Epithelial cell of alveolus of lung (primary cell): ENCODE measurements at places on chromosomes 5 and 9. TPM values are rescaled to one million over a fixed set of nuclear protein-coding genes. Genes with fewer than 3 reads are reported as not detected.

PRKACG gene
- not detected in 2 replicates for total RNA-seq

POC5 gene
- 12.0 and 17.9 TPM in 2 replicates for total RNA-seq

CLK4 gene
- total RNA-seq = 5.2 and 22.4 TPM in 2 replicates

GAS1 gene
- 8.5 and 16.1 TPM in 2 replicates for total RNA-seq

IFNB1 gene
- total RNA-seq = not detected in 2 replicates

ARL10 gene
- total RNA-seq = 5.7 and 20.5 TPM in 2 replicates

CD180 gene
- not detected in 2 replicates for total RNA-seq

TERT gene
- total RNA-seq = not detected in 2 replicates

STK10 gene
- total RNA-seq = 10.8 and 18.7 TPM in 2 replicates

PCSK1 gene
- total RNA-seq = 0.13 and 5.4 TPM in 2 replicates

C1QTNF3 gene
- total RNA-seq = 0.13 and 0.64 TPM in 2 replicates

CTNND2 gene
- not detected in 2 replicates for total RNA-seq

PCDHAC1 gene
- 0.26 TPM in 1 of 2 replicates, not detected in the other for total RNA-seq

HACD4 gene
- total RNA-seq = 3.7 and 5.3 TPM in 2 replicates

ZNF474 gene
- total RNA-seq = 0.78 TPM in 1 of 2 replicates, not detected in the other

OSMR gene
- 43.8 and 124 TPM in 2 replicates for total RNA-seq

C9orf153 gene
- total RNA-seq = not detected in 2 replicates

LCN9 gene
- not detected in 2 replicates for total RNA-seq

ORM2 gene
- not detected in 2 replicates for total RNA-seq

GARIN3 gene
- total RNA-seq = not detected in 2 replicates

ZNF618 gene
- total RNA-seq = 11.4 and 19.6 TPM in 2 replicates

GGTA1 gene
- total RNA-seq = not detected in 2 replicates

HSPA5 gene
- total RNA-seq = 263 and 482 TPM in 2 replicates

RFESD gene
- total RNA-seq = 1.3 and 7.1 TPM in 2 replicates

TLE1 gene
- 28.3 and 41.4 TPM in 2 replicates for total RNA-seq

CCNO gene
- total RNA-seq = 0.65 TPM in 1 of 2 replicates, not detected in the other

PLEKHG4B gene
- total RNA-seq = 0.39 TPM in 1 of 2 replicates, not detected in the other

LCN10 gene
- total RNA-seq = not detected in 2 replicates

FGD3 gene
- total RNA-seq = 0.26 TPM in 1 of 2 replicates, not detected in the other

PCDHA10 gene
- under 0.01 TPM in 1 of 2 replicates, not detected in the other for total RNA-seq

PDE6A gene
- total RNA-seq = under 0.01 and 0.13 TPM in 2 replicates

ZDHHC11B gene
- not detected in 2 replicates for total RNA-seq

CDH9 gene
- total RNA-seq = 0.13 TPM in 1 of 2 replicates, not detected in the other

C9orf50 gene
- 0.13 TPM in 1 of 2 replicates, not detected in the other for total RNA-seq

PCDHB14 gene
- 1.4 TPM in 1 of 2 replicates, not detected in the other for total RNA-seq

C1QTNF2 gene
- total RNA-seq = 0.32 and 0.39 TPM in 2 replicates

ANGPTL2 gene
- total RNA-seq = 10.1 and 50.2 TPM in 2 replicates

RASGEF1C gene
- not detected in 2 replicates for total RNA-seq

TOR4A gene
- total RNA-seq = 38.1 and 52.4 TPM in 2 replicates

GLRA1 gene
- total RNA-seq = not detected in 2 replicates

CYLC2 gene
- total RNA-seq = not detected in 2 replicates

ANKRD18B gene
- under 0.01 and 0.13 TPM in 2 replicates for total RNA-seq

IL9 gene
- total RNA-seq = not detected in 2 replicates

GRM6 gene
- not detected in 2 replicates for total RNA-seq

MEIKIN gene
- not detected in 2 replicates for total RNA-seq

MTRR gene
- 19.7 and 29.5 TPM in 2 replicates for total RNA-seq

PTPRD gene
- total RNA-seq = 4.8 and 65.2 TPM in 2 replicates

PROP1 gene
- total RNA-seq = not detected in 2 replicates

CCL21 gene
- not detected in 2 replicates for total RNA-seq

NUTM2F gene
- total RNA-seq = not detected in 2 replicates

SPATA31C1 gene
- total RNA-seq = not detected in 2 replicates
